ENCODE measurements at places on chromosomes 4 and X.

DNA sequence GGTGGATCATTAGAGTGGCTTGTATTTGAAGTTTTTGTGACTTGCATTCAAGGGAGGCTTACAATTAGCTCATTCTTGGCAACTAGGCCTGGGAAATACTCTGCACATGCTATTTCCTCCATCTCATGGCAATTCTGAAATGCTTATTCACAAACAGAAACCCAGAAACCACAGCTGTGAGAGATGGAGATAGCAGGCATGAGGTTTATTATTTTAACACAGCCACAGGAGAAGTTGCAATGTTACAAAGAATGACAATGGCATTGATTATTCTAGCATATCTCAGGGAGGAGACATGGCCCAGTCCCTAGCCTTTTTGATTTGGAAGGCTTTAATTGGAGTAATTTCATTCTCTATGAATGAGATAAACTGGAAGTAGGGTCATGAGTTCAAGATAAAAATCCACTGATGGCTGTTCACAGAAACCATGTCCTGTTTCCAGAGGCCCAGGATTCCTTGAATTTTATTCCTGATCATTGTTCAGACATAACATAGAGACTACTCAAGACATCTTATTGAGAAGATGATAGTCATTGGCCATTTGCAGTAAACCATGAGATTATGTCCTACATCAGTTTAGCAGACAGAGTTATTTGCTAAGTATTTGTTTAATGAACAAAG is 123.9 kb downstream of the MID1 start:
- DNase-seq = peak; percentile 76

DNA sequence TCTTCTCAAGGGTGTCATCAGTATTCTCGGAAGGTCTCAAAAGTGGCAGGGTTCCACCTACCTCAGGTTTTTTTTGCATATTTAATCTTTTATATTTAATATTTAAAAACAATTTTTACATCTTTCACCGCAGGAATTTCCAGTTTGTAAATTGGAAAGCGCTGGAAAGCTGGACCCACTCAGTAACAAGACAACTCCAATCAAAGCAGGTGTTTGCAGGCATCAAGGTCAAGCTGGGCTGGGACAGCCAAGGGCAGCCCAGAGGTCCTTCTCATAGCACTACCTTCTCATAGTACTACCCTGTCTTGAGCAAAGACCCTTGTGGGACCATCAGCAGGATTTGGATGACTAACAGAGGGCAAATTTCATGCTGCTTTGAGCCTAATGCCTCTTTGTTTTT is 160.1 kb downstream of the TET2 start:
- DNase-seq = no peak

DNA sequence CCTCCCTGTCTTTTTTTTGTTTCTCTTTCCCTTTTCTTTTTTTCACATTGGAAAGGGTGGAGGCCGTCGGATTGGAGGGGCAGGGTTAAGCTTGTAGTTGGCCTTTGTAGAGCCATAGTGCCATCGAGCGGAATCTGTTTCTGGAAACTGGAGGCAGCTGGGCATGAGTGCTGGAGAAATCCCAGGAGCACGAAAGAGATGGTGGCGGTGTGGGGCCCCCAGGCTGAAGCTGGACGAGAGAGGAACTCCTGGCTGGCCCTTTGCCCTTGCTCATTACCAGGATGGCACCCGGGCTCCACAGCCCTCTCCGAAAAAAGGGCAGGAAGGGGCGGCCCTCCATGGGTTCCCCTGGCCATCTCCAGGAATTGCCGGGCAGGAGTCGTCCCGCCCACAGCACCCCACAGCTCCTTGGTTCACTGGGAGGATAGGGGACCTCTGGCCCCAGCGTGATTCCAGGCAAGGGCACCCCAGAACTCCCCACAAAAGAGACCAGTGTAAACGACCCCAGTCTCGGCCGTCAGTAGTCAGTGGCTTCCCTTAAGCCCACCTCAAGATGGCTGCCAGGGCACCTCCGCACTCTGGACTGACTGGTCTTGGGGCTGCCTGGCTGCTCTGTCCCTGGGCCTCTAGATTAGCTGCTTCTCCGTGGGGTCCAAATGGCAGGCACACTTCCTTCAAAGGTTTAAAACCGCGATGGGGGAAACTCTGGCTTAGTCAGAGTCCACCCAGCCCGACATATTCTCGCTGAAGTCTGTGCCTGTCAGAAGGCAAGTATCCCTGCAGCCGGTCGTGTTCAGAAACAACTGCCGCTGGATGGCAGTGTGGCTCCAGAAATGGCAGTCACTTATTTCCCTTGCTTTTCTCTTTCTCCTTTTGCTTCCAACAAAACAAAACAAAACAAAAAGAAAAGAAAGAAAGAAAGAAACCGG is 74.1 kb downstream of the NBDY start:
- no peak for DNase-seq

GRCh38 chr4:103982454-103982853 is 262.7 kb upstream of the TACR3 start:
- no peak for DNase-seq

DNA sequence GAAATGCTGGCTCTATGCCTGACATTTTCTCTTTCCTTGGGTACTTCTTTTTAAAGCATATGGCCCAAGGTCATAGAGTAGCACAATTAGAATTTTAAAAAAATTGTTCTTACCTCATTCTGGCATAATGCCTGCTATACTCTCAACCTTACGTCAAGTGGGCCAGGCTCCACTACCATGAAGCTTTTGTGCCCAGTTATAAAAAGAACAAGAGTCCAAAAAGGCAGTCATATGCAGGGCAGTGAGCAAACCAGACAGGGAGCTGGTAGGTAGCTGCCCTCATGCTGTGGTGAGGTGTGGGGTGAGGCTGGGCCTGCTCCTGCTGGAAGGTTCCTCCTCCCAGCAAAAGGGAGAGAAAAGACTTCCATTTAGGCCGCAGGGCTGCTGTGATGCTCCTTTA is 64.4 kb upstream of the UCP1 start:
- DNase-seq = no peak

DNA sequence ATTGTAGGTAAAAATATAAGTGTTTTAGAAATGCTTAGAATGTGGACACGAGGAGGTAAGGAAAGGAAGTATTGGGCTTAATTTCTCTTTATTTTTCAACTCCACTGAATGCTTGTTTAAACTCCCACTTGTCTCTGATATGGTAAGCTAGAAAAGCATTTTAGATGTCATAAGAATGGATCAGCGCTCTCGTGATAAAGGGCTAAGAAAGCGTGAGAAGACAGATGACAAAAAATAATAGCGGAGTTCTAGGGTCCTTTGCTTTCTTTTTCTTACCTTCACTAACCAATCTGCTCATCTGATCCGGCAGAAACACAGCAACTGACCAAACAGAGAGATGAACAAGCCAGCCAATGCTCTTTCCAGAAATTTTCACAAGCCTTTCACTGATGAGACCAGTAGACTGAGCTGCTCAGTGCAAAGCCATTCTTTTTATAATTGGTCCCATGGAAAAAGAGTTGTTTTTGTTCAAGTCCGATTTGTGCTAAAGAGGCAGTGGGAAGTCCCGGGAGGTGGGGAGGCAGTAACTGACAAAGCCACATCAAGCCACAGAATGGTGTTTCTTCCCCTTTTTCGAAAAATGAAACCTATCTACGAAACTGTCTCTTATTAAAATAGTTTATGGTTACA is at the start of gene TASL:
TASL (minus strand) TSS at position 405 of the 630 bp plus-strand sequence. CDS start 17,411 bp downstream, outside the sequence.
- no peak for DNase-seq

- DNase-seq = peak; percentile 58
Observed at GRCh38 chr4:76147454-76148141, 599 bp downstream of the NUP54 start.

DNA sequence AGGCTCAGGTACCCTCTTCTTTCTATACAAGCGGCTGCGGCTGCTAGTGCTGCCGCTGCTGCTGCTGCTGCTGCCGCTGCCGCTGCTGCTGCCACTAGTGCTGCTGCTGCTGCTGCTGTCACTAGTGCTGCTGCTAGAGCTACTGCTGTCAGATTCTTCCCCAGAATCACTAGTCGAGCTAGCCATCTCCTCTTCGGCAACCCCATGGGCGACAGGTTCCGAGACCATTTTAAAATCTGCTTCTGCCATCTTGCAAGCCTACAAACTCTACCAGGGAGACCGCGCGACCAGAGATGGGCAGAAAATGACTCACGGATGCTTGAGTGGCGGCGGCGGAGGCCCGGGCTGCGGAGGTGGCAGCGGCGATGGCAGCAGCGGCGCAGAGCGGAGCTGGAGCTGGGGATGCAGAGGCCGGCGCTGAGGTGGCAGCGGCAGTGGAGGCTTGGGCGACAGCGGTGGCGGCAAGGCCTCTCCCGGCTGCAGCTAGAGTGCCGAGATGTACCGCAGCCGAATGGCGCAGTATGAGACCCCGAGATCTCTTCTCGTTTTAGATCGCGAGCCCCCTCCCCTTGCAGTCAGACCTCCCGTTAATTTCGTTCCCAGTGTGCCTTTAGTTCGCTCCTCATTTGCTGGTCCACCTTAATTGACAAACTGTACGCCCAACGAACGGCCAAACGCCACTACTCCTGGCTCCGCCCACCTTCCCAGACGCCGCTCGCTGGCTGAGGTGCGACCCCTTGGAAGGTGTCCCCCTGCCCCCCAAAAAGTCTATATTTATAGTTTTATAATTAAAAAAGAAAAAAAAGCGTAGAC is at the start of gene NAP1L3:
NAP1L3 (minus strand) TSS at position 523 of the 813 bp plus-strand sequence; CDS start at position 249, 274 bp downstream.
- peak; percentile 25 for DNase-seq

- no peak for DNase-seq
Observed at GRCh38 chr4:73170518-73171198, 87.9 kb downstream of the ANKRD17 start.

- DNase-seq = no peak
Observed at GRCh38 chr4:2786794-2787229, 6.1 kb upstream of the SH3BP2 start.

DNA sequence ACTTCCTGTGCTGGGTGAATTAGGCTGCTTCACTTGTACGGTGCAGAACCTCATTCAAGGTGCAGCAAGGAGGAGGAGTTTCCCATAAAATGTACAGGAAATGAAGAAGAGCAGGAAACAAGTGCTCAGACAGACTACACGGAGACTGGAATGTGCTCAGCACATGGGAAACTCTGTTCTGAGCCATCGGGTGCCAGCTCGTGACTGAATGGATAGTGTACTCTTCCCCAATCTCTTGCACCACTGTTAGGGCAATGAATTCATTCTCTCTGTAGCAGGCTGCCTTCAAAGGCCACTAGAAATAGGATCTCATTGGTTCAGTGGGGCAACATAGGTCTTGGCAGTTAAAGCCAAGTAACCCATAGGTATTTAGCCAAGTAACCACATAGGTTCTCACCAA is 200.0 kb upstream of the LDB2 start:
- DNase-seq = no peak

GRCh38 chr4:129323658-129324057 is 227.7 kb downstream of the C4orf33 start:
- no peak for DNase-seq

- DNase-seq = no peak
Observed at GRCh38 chr4:1300466-1301455, 11.1 kb downstream of the MAEA start.

DNA sequence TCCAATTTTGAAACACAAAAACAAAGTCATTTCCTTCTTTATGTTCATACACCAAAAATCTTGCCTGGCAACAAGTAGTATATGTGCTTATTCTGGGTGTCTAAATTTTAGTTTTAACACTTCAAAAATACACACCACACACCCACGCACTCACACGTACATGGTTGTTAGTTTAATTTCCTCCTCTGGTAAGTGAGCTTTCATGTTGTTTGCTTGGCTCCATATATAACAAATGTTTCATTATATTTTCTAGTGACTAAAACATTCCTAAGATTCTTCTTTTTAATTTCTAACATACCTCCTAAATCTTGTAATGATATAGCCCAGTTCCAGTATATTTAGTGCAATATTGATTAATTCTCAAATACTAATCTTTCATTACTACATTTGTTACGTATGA is 80.9 kb downstream of the PRDM5 start:
- DNase-seq = no peak

DNA sequence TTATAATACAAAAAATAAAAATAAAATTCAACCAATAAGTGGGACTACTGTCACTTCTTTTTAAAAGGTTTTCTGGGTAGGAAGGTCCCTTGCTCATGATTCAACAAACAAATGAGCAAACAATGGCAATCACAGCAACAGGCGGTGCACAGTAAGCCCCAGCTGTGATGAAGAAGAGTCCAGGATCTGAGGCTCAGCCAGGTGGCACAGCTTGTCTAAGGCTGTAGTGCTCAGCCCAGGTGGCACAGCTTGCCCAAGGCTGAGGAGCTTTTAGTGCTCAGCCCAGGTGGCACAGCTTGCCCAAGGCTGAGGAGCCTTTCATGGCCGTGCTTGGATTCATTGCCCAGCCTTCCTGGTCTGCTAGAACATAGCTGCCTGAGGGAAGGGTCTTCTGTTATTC is 75.0 kb downstream of the ZFYVE28 start:
- DNase-seq = no peak

DNA sequence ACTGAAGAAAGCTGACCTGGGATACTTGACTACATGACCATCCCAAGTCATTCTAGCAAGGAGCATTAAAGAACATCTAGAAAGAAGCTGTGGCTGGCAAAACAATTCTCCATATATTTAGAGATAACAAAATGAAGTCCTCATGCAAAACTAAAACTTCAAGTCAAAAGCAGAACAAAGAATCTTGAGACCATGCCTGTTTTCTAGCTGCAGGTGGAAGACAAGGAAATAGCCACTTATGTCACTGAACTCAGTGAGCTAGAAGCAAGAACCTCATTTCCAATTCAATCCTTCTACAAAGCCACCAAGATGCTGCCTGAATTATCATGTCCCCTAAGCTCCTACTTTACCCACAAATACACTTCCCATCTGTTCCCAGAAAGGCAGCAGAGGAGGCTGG is 13.8 kb downstream of the USP46 start:
- no peak for DNase-seq

GRCh38 chr4:157170321-157170720 is 50.2 kb upstream of the GRIA2 start:
- DNase-seq = no peak

DNA sequence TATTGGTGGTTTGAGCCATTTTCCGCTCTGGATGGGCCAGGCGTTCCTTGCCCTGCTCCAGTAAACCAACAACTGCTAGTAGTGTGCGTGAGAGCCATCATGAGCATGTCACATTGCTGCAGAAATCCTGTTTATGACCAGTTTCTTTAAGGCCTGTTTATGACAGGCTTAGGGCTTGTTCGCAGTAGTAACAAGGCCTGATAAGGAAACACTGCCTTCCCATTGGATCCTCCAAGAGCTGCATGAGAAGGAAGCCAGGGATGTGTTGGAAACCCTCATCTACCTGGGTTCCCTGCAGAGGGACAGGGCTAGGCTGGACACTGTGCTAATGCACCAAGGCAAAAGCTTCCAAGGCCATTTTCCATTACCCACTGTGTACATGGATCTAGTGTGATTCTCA is 153.9 kb downstream of the ZNF518B start:
- DNase-seq = no peak
